ENCODE measurements at places on chromosomes 12 and 14.

DNA sequence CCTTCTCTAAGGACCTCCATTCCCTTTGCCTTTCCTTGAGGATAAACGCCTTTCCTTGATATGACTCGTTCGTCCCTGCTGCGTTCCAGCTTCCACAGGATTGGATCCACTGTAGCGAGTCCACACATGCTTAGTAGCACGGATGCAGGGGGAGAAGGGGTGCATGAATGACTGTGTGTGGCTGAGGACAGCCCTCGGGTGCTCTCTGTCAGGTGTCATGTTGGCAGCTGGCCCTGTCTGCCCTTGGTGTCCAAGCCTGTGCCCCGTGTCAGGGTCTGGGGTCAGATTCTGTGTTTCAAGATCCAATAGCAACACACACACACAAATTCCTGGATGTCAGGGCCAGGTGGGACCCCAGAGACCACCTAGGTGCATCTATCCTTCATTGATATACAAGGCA is 17.5 kb upstream of the KRT80 start:
- DNase-seq, result no peak

DNA sequence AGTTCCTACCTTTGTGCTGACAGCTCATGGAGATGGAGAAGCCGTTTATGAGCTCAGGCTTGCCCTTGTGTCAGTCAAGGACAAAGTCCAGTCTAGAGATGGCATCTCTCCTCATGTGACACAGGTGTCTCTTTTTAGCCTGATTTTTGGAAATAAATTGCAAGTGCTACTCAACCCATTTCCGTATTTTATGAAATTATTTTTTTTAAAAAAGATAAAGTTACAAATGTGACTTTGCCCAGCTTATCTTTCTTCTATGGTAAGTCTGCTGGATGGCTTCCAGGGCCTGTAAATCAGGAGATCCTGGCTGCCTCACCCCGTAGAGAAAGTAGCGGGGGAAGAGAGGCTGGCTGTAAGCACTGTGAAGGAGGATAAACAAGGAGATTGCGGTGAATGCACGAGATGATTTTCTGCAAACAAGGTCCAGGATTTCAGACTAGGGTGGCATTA is 169.7 kb downstream of the MYRFL start:
- DNase-seq, result no peak

GRCh38 chr14:73935666-73936065 is 14.2 kb downstream of the FAM161B start:
- no peak for DNase-seq

DNA sequence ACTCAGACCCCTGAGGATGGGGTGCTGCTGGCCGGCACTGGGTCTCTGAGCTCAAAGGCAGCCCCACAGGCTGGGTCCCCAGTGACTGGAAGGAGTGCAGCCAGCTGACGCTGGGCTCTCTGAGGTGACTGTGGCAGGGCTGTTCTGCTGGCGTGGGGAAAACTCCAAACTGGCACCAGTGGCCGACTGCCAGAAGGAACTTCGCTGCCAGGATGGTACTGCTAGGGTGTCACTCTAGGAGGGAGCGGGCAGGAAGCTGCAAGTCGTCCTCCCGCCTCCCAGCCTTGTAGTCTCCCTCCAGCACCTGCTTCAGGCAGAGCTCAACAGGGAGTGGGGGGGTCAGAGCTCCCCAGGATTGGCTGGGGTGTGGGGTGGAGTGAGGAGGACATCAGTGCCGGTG is 41.3 kb downstream of the CDC42BPB start:
- DNase-seq, result no peak

GRCh38 chr14:65620195-65620594 is 207.7 kb downstream of the FUT8 start:
- DNase-seq, result peak; percentile 60

DNA sequence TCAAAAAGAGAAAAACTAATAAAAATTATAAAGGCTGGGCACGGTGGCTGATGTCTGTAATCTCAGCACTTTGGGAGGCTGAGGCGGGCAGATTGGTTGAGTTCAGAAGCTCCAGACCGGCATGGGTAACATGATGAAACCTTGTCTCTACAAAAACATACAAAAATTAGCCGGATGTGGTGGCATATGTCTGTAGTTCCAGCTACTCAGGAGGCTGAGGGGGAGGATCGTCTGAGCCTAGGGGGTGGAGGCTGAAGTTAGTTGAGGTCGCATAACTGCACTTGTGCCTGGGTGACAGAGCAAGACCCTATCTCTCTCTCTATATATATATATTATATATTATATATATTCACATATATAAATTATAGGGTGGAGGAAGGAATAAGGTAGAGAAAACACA is 32.5 kb upstream of the ANO2 start:
- no peak for DNase-seq

All from NCI-H1436 treated with DMSO at 0.1 percent for 48 hours (cell line).